Activated T-helper 2 cell treated with anti-CD3 and anti-CD28 coated beads, Interferon-gamma antibody, Interleukin-2, Interleukin-4, amounts not matched to agents 10 μg/mL and 5 μg/mL and 100 μg/mL, durations not matched to agents 14 hours and 24 hours and 36 hours (primary cell): ENCODE measurements at places on chromosomes 12 and 14. TPM values are rescaled to one million over a fixed set of nuclear protein-coding genes. Genes with fewer than 3 reads are reported as not detected.

The EGLN3 gene
- total RNA-seq, result 16.0 and 17.0 TPM in 2 replicates

The BLTP3B gene
- 69.0 and 73.2 TPM in 2 replicates for total RNA-seq

The EML5 gene
- 0.39 and 0.55 TPM in 2 replicates for total RNA-seq

The SMCO2 gene
- total RNA-seq, result 1.3 and 1.4 TPM in 2 replicates

The TBX3 gene
- not detected in 2 replicates for total RNA-seq

The ABCC9 gene
- total RNA-seq, result 0.02 and 0.07 TPM in 2 replicates

The TESPA1 gene
- total RNA-seq, result 179 and 186 TPM in 2 replicates

The NRXN3 gene
- total RNA-seq, result 0.07 TPM in 1 of 2 replicates, not detected in the other

The SYNDIG1L gene
- not detected in 2 replicates for total RNA-seq

The NELL2 gene
- 7.7 and 10.2 TPM in 2 replicates for total RNA-seq

The FBLN5 gene
- total RNA-seq, result 6.2 and 6.4 TPM in 2 replicates

The ERP27 gene
- total RNA-seq, result 3.2 and 4.7 TPM in 2 replicates

The LYZ gene
- not detected in 2 replicates for total RNA-seq

The ANG gene
- total RNA-seq, result 0.68 and 0.92 TPM in 2 replicates

The DDN gene
- 0.60 and 0.91 TPM in 2 replicates for total RNA-seq

The ARHGEF40 gene
- 0.05 and 0.16 TPM in 2 replicates for total RNA-seq

The PZP gene
- total RNA-seq, result not detected in 2 replicates

The RAD52 gene
- total RNA-seq, result 14.5 and 15.3 TPM in 2 replicates

The RTL1 gene
- total RNA-seq, result not detected in 2 replicates

The SIX6 gene
- total RNA-seq, result not detected in 2 replicates

The KCNC2 gene
- not detected in 2 replicates for total RNA-seq

The TSFM gene
- total RNA-seq, result 44.9 and 52.7 TPM in 2 replicates

The MIPOL1 gene
- not detected in 2 replicates for total RNA-seq

The MLXIP gene
- total RNA-seq, result 36.7 and 41.4 TPM in 2 replicates

The NCOR2 gene
- total RNA-seq, result 109 and 119 TPM in 2 replicates

The IL26 gene
- 0.27 and 0.30 TPM in 2 replicates for total RNA-seq

The IFNG-AS1 gene
- total RNA-seq, result not detected in 2 replicates

The ADGRD1 gene
- 7.7 and 8.4 TPM in 2 replicates for total RNA-seq

The MYF6 gene
- not detected in 2 replicates for total RNA-seq

The KRT6B gene
- total RNA-seq, result not detected in 2 replicates

The PTHLH gene
- not detected in 2 replicates for total RNA-seq

The ATP2A2 gene
- 213 and 219 TPM in 2 replicates for total RNA-seq
